ENCODE measurements at places on chromosomes 16 and 17. TPM values are rescaled to one million over a fixed set of nuclear protein-coding genes. Genes with fewer than 3 reads are reported as not detected.

DNA sequence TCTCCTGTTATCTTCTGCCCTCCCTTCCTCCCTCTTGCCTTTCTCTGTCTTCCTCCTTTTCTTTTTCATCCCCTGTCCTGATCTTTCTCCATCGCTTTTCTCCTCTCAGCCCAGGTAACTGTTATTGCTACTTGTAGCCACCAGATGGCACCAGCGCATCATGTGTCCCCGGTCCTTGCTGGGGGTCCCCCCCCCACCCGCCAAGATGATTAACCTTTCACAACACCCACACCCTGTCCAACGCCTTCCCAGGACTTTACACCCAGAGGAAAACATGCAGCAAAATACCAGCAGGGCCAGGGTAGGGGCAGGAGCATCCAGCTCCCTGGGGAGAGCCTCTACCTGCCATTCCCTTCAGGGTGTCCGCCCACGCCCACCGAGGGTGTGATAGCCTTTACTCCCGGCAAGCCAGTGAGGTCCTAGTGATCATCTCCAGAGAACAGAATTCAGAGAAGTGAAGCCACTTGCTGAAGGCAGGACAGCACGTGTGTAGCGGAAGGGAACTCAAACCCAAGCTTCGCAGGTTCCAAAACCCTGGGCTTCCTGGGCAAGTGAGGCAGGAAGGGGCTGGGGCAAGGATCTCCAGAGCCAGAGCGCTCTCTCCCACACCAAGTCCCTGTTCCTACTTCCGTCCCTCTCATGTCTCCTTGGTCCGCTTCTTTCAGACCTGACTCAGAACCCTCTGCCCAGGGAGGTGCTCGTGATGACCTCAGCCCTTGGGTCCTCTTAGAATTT is 13.4 kb upstream of the TAC4 start:
- no peak overlapping the region for H3K27ac ChIP-seq
- peak overlapping the region; percentile 4 for H3K4me3 ChIP-seq
- H3K27me3 ChIP-seq: peaks cover 6% of the 10 kb centered on the region
- peaks cover 4% of the 10 kb centered on the region for H3K4me1 ChIP-seq
- H3K36me3 ChIP-seq: no peaks in the 10 kb centered on the region

GRCh38 chr17:44677136-44677535 is 12.4 kb downstream of the CCDC43 start:
- H3K4me1 ChIP-seq: no peaks in the 10 kb centered on the region
- H3K4me3 ChIP-seq: no peak overlapping the region
- H3K27ac ChIP-seq: no peak overlapping the region
- peaks cover 3% of the 10 kb centered on the region for H3K36me3 ChIP-seq
- no peak for DNase-seq

DNA sequence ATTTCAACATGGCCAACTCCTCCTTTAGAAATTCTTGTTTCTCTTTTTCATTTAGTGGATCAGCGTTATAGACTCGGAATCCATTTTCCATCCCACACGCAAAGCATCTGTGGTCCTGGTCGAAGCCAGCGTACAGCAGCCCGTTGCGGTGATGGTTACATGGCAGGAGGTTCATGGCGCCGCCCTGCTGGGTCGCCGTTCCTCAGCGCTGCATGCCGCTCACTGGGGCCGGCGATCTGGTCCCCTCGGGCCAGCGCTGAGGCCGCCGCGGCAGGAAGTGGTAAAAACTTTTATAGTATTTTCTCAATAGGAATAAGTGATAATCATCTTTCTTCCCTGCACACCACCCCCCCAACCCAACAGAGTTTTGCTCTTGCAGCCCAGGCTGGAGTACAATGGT is 29.9 kb upstream of the RHOT1 start:
- no peaks in the 10 kb centered on the region for H3K36me3 ChIP-seq
- peaks cover 4% of the 10 kb centered on the region for H3K27me3 ChIP-seq

- no peak for DNase-seq
- H3K27ac ChIP-seq: peak overlapping the region; percentile 82
- peaks cover 29% of the 10 kb centered on the region for H3K36me3 ChIP-seq
These were observed 5.4 kb downstream of the BANP start for GRCh38 chr16:87956365-87957231.

GRCh38 chr17:64622931-64623654 is 39.0 kb downstream of the SMURF2 start:
- no peak overlapping the region for H3K4me3 ChIP-seq
- peaks cover 1% of the 10 kb centered on the region for H3K27me3 ChIP-seq
- no peaks in the 10 kb centered on the region for H3K36me3 ChIP-seq
- peaks cover 12% of the 10 kb centered on the region for H3K4me1 ChIP-seq
- peak overlapping the region; percentile 1 for H3K27ac ChIP-seq

GRCh38 chr17:39777534-39778365 is 40.0 kb downstream of the GRB7 start:
- H3K4me1 ChIP-seq: peaks cover 8% of the 10 kb centered on the region
- H3K27me3 ChIP-seq: no peaks in the 10 kb centered on the region
- no peak overlapping the region for H3K4me3 ChIP-seq
- H3K36me3 ChIP-seq: no peaks in the 10 kb centered on the region

GRCh38 chr17:73658821-73659515 is 14.7 kb upstream of the SDK2 start:
- H3K27ac ChIP-seq: no peak overlapping the region
- DNase-seq: no peak
- peaks cover 1% of the 10 kb centered on the region for H3K27me3 ChIP-seq
- no peaks in the 10 kb centered on the region for H3K36me3 ChIP-seq
- no peak overlapping the region for H3K4me3 ChIP-seq

DNA sequence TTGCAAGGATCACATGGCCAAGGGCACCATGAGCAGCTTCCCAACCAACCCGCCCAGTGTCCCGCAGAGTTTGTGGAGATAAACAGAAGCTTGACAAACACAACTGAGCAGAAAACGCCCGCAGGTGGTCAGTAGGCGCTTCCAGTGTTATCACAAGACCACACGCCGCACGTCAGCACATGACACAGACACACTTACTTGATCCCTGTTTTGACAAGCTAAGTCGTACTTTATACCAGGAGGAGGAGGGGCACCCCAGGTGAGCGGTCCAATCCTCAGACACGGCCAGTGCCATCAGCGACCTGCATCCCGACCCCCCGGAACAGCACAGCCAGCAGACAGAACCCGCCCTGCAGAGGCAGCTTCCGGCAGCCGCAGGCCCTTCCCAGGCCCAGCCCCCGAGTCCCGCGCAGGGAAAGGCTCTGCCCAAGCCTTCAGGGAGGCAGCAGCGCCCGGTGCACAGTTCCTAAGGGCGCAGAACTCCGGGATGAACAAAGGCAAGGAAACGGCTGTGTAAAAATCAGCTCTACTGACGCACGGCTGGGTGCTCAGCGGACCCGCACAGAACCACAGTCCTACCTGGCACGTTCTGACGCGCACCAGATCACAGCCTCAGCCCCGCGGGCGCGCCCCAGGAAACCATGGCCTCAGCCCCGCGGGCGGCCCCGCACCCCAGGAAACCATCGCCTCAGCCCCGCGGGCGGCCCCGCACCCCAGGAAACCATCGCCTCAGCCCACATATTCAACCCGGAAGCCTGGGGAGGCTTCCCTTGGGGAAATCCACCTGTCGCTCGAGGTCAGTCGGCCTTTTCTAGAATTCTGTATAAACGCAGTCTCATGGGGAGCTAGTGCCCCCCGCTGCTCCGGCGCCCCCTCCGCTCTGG is 27.8 kb downstream of the AXIN1 start:
- H3K27ac ChIP-seq: no peak overlapping the region
- no peak overlapping the region for H3K4me3 ChIP-seq
- peaks cover 6% of the 10 kb centered on the region for H3K36me3 ChIP-seq
- peaks cover 3% of the 10 kb centered on the region for H3K27me3 ChIP-seq
- no peaks in the 10 kb centered on the region for H3K4me1 ChIP-seq

DNA sequence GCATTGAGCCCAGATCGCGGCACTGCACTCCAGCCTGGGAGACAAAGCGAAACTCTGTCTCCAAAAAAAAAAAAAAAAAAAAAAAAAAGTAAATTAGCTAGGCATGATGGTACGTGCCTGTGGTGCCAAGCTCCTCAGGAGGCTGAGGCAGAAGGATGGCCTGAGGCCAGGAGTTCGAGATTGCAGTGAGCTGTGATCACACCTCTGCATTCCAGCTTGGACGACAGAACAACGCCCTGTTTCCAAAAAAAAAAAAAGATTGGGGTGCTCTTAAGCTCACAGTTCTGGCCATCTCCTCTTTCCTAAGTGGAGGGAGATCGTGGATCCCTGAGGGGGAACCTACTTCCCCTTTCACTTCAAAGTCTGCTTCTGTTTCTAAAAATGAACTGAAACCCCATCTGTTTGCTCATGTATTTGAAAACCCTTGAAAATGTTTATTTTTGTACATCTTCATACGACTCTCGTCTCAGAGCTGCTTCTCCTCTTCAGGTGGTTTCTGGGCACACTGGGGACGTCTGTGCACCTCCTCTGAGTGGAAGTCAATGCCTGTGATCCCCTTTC is 138.8 kb downstream of the PRKCA start:
- DNase-seq: no peak
- H3K27ac ChIP-seq: no peak overlapping the region
- no peaks in the 10 kb centered on the region for H3K27me3 ChIP-seq

GRCh38 chr17:35981908-35982330 is 622 bp upstream of the CCL16 start:
- H3K4me3 ChIP-seq: no peak overlapping the region
- H3K27me3 ChIP-seq: peaks cover 6% of the 10 kb centered on the region
- no peak overlapping the region for H3K27ac ChIP-seq
- peaks cover 14% of the 10 kb centered on the region for H3K4me1 ChIP-seq
- DNase-seq: peak; percentile 25

GRCh38 chr17:37608351-37609169 is 658 bp downstream of the SYNRG start:
- peak; percentile 64 for DNase-seq
- H3K4me1 ChIP-seq: peaks cover 28% of the 10 kb centered on the region
- peak overlapping the region; percentile 96 for H3K27ac ChIP-seq
- H3K36me3 ChIP-seq: peaks cover 12% of the 10 kb centered on the region
- peak overlapping the region; percentile 93 for H3K4me3 ChIP-seq

DNA sequence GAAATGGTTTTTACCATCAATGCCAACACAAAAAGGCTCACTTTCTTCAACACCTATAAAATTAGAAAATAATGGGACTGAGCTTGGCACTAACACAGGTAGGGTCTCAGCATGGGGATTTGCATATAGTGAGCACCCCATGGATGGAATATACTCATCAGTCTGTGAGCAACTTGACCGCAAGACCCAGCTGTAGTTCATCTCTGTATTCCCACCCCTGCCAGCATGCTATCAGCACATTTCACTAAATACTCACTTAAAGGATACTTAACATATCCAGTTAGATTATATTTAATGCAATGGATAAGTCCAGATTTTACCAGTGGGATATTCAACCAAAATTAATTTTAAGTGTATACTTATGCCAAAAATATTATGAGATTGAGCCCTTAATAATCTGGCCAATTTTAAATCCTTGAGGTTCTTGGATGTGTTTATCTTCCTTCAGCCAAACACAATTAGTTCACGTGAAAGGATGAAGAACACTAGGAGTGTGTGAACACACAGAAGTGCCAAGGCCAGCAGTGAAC is 66.7 kb downstream of the C16orf95 start:
- peaks cover under 1% of the 10 kb centered on the region for H3K27me3 ChIP-seq
- H3K27ac ChIP-seq: no peak overlapping the region
- H3K4me1 ChIP-seq: no peaks in the 10 kb centered on the region
- no peak overlapping the region for H3K4me3 ChIP-seq
- DNase-seq: no peak
- no peaks in the 10 kb centered on the region for H3K36me3 ChIP-seq

DNA sequence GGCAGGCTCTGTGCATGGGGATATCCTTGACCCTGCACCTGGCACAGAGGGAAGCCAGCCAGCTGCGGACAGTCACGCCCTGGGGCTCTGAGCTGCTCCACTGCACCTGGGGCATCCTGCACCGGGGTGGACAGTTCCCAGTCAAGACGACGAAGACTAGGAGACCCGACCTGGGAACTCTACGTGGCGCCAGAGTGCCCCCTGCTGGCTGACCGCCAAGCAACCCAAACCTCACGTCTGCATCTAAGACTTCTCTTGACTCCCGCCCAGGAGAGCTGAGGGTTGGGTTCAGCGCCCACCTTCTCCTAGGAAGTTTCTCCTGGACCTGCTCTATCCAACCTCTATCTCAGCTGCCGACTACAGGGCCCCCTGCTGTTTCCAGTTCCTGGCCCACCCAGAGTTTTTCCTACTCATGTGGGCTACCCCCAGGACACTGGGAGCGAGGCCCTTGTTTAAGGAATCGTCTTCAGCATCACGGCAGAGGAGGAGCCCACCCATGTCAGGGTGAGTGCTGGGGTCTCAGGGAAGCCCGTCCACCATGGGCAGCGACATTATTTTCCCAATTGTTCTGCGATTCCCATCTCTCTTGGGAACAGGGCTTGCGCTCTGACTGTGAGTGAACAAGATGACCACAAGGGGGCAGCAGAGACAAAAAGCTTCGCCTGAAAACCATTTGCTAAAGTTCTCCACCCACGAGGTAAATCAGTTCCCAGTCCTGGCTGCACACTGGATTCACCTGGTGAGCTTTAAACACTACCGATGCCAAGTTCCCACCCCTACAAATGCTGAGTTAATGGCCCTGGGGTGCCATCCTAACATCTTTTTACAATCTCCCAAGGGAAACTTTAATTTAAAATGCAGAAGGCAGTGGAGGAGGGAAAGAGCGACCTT is 29.3 kb downstream of the TLE7 start:
- H3K4me1 ChIP-seq: no peaks in the 10 kb centered on the region
- no peak overlapping the region for H3K27ac ChIP-seq
- peaks cover 7% of the 10 kb centered on the region for H3K27me3 ChIP-seq
- H3K4me3 ChIP-seq: no peak overlapping the region
- DNase-seq: peak; percentile 81
- no peaks in the 10 kb centered on the region for H3K36me3 ChIP-seq

DNA sequence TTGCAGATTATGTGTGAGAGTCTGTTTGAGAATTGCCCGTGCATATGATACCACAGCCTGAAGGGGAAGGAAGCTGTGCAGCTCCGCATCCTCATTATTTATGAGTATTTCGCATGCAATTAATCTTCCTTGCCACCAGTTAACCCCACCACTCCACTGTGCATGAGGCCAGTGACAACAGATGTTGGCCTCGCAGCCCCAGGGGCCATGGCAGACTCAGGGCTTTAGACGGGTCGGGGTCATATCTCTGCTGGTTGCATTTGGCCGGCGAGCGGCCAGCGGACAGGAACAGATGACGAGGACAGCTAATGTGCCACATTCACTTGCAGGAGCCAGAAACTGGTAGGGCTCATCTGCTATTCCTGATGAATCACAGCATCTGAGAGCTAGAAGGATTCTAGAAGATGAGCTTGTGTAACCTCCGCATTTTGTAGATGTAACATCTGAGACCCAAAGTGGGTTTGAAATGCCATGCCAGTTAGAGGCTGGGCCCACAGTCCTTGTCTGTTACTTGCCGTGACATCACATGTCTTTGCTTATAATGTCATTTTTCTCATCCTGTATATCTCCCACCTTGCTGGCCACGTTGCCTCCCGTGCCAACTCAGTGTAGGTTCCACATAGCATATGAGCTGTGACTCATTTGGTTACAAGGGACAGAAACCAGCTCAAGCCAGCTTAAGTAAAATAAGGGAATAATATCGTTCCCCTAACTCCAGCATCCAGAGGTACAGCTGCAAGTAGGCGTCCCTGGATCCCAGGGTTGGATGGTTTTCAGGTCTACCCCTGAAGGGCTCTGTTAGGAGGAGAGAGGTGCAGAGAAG is 137.2 kb downstream of the SNX29 start:
- H3K36me3 ChIP-seq: no peaks in the 10 kb centered on the region
- H3K4me3 ChIP-seq: no peak overlapping the region

The SP6 gene
- total RNA-seq: 30.7 TPM

The CLDN7 gene
- total RNA-seq: 65.7 TPM

The KRTAP4-1 gene
- total RNA-seq: not detected

The CPHXL2 gene
- total RNA-seq: not detected

The C17orf113 gene
- 1.6 TPM for total RNA-seq

The GNG13 gene
- not detected for total RNA-seq
